ENCODE measurements at places on chromosomes 7 and 10. TPM values are rescaled to one million over a fixed set of nuclear protein-coding genes. Genes with fewer than 3 reads are reported as not detected.

LIMK1 gene
- 15.2 TPM for total RNA-seq

ZNF485 gene
- 1.9 TPM for total RNA-seq

OIT3 gene
- total RNA-seq, result 0.21 TPM

LRGUK gene
- total RNA-seq, result 0.94 TPM

BMPER gene
- total RNA-seq, result 0.21 TPM

ELOVL3 gene
- total RNA-seq, result not detected

DNAJB12 gene
- 32.1 TPM for total RNA-seq

ZNF273 gene
- 16.2 TPM for total RNA-seq

All from mononuclear cell (primary cell).